ENCODE measurements at places on chromosomes 3 and 15.
A peak's percentile ranks its signal among the peaks of the same experiment; 100 is the strongest.

DNA sequence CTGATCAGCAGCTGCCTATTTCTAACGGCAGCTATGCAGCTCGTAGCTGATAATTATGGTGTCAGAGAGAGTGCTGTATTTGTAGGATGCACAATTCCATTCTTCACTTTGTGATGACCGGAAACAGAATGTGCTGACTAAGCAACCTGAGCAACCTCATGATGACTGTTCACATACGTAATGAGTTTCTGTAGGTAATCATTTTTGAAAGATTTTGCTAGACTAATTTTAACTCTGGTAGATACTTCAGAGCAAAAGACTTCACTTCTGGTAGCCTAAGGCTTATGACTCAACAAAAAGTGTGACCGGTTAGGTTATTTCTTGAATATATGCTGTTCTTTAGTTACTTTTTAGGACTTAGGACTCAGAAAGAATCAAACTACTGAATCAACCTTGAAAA is 567.7 kb downstream of the NAALADL2 start:
- DNase-seq: no peak

DNA sequence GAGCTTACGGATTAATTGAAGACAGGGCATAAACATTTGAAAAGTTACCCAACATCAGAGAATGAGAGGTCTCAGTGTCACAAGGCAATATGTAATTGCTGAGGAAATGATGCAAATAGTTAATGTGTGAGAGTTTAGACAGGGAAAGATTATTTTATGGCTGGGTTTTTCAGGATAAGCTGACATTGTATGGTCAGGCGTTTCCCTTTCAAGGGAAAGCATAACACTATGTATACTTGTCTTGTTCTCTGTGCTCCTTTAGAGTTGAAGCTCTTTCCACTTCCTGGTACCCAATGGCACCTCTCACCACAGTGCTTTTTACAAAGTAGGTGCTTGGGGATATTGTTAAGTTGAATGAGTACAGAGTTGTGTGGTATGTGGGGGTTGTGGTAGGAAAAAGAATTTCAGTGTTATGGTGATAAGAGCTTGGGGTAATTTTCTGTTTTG is 19.9 kb downstream of the IQGAP1 start:
- DNase-seq: peak; percentile 83

DNA sequence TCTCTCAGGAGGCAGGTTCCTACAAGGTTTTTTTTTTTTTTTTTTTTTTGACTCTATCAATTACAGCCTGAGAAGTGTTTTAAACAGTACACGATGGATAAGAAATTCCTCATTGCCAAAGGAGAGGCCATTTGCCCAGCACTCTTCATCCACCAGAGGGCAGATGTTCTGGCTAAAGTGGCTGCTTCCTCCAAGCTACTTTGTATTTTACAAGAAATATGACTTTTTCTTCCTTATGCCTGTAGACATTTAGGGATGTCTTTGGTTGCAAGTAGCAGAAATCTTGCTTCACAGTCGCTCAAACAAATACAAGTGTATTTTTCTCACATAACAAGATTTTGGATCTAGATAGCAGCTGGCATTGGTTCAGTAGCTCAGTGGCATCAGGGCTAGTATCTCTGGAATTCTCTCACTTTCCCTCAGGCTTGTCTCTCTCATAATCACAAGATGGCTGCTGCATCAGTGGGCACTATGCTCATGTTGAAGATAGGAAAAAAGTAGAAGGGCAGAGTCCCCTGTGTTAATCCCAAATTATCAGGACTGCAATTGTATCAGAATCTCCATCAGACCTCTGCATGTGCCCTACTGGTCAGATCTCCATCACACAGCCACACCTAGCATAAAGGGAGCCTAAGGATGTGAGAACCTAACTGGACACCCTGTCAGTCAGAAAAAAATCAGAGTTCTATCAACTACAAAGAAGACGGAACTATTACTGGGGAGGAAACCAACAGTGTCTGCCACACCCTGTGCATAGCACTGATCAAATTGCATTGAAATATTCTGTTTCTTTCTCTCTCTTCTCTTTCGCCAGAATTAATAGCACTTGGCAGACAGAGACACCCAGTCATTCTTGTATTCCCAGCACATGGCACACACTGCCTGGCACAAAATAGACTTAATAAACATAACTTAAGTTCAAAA is 138.9 kb upstream of the COL8A1 start:
- peak; percentile 63 for DNase-seq

DNA sequence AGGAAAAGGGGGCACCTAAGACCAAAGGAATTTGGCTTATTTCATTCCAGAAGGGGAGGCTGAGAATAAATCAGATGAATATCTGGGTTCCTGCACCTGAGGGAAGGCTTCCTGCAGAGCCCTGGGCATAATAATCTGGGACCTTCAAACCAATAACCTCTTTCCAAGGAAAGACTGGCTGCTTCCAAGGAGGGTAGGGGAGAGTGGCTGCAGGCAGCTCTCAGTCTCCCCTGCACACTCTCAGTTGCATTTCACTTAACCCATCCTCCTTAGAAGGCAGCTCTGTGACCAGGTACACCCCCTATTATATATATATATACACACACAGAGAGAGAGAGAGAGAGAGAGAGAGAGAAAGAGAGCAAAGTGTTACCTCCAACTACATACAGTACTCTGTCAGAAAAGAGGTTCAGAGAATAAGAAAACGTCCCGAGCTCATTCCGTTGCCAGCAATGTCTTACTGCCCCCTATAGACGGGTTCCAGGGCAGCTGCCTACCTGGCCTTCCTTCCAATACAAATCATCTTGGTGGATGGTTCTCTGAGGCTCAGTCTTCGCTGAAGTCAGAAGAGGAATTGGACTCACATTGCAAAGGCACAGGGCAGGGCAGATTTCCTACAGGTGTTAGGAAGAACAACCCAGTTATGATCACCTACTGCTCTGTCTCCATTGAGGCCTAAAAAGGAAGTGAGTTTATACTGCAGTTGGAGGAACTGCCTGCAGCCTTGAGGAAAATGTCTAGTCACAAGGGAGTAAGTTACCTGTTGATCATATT is 26.1 kb downstream of the CAPN3 start:
- DNase-seq: peak; percentile 58

GRCh38 chr3:156323466-156323865 is 203.1 kb downstream of the KCNAB1 start:
- DNase-seq: peak; percentile 9

Measured in mesenchymal stem cell (in vitro differentiated cells and primary cell).